Mesothelial cell of epicardium (in vitro differentiated cells): ENCODE measurements at places on chromosomes 16 and 17.

DNA sequence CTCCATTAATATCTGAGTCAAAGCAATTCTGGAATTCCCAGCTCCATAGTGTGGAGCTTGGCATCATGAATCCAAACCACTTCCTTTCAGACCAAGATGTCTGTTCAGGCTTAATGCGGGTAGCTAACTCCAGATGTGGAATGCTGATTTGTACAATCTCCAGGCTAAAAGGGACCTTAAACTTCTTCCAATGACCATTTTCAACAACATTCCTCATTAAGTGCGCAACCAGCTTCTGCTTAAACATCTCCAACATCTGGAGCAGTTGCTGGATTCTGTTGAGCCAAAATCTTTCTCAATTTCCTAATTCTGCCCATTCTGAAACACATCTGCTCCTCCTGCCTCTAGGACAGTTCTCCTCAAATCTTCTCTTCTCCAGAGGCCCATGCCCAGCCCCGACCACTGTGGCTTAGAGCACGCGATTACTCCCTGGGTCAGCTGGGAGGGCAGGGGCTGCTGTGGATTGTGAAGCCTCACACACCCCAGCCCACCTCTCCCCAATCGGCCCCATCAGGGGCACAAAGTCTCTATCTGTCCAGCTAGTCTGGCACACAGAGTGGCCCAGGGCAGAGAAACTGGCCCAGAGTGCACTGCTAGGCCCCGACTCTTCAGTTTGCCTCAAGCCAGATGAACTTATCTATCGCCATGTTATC lies 36.2 kb downstream of the ASPA start:
- no peak for DNase-seq
- no peak overlapping the region for H3K4me3 ChIP-seq
- peaks cover 8% of the 10 kb centered on the region for H3K4me1 ChIP-seq
- H3K36me3 ChIP-seq: no peaks in the 10 kb centered on the region

DNA sequence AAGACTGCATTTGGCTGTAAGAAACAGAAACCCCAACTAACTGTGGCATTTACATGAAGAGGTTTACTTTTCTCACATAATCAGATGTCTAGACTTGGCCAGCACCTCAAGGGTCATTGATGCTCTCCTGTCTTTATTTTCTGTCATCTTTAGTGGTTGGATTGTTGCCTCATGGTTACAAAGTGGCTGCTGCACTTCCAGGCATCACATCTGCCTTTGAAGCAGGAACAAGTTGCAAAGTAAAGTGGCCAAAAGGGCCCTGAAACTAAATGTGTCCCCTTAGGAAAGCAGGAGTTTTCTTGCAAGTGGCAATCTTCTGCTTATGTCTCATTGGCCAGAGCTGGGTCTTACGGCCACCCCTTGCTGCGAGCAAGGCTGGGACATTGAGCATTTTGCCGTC lies 26.5 kb upstream of the STH start:
- no peaks in the 10 kb centered on the region for H3K4me1 ChIP-seq
- H3K36me3 ChIP-seq: no peaks in the 10 kb centered on the region
- peaks cover 16% of the 10 kb centered on the region for H3K27me3 ChIP-seq
- H3K27ac ChIP-seq: no peak overlapping the region
- no peak for DNase-seq

- DNase-seq: no peak
- no peak overlapping the region for H3K4me3 ChIP-seq
- no peaks in the 10 kb centered on the region for H3K36me3 ChIP-seq
- H3K27ac ChIP-seq: no peak overlapping the region
- H3K4me1 ChIP-seq: peaks cover 36% of the 10 kb centered on the region
- no peaks in the 10 kb centered on the region for H3K27me3 ChIP-seq
Observed at GRCh38 chr16:77868478-77868877, 80.1 kb downstream of the VAT1L start.

- no peak overlapping the region for H3K4me3 ChIP-seq
- H3K27ac ChIP-seq: no peak overlapping the region
- H3K4me1 ChIP-seq: no peaks in the 10 kb centered on the region
- DNase-seq: no peak
Observed at GRCh38 chr17:71208111-71208704, 912.6 kb upstream of the SOX9 start.

DNA sequence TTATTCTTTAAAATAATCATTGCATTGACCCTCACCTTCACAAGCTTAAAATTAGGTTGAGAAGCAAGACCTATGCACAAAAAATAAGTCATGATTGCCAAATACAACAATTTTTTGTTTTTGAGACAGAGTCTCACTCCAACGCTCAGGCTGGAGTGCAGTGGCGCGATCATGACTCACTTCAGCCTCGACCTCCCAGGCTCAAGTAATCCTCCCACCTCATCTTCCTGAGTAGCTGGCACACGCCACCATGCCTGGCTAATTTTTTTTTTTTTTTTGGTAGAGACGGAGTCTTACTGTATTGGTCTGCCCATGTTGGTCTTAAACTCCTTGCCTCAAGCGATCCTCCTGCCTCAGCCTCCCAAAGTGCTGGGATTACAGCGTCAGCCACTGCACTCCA lies 24.2 kb downstream of the ZNF652 start:
- H3K27me3 ChIP-seq: no peaks in the 10 kb centered on the region
- no peak overlapping the region for H3K4me3 ChIP-seq
- peaks cover 18% of the 10 kb centered on the region for H3K4me1 ChIP-seq
- no peak for DNase-seq

- H3K27me3 ChIP-seq: no peaks in the 10 kb centered on the region
- H3K27ac ChIP-seq: no peak overlapping the region
- no peak overlapping the region for H3K4me3 ChIP-seq
Observed at GRCh38 chr16:30934827-30935557, 11.6 kb downstream of the FBXL19 start.

GRCh38 chr16:84650062-84650991 lies 2.0 kb downstream of the KLHL36 start:
- peak overlapping the region; percentile 35 for H3K27ac ChIP-seq
- no peak for DNase-seq
- H3K4me3 ChIP-seq: peak overlapping the region; percentile 54
- H3K27me3 ChIP-seq: no peaks in the 10 kb centered on the region
- peaks cover 22% of the 10 kb centered on the region for H3K4me1 ChIP-seq

DNA sequence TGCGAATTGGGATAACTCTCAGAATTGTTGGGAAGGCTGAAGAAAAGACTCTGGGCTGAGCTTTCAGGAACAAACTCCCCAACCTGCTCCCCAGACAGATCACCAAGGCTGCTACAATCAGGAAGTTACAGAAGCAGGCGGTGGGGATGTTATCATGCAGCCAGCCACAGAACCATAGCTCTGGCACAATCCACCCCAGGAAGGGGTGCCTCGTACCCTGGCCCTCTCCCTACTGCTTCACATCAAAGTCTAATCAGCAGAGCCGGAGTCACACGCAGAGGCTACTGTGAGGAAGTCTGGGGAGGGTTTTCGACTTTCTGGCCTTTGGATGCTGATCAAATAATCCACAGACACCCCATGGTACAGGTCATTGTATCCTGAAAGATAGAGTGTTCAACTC lies 86.8 kb downstream of the NTN1 start:
- no peak overlapping the region for H3K27ac ChIP-seq
- no peaks in the 10 kb centered on the region for H3K36me3 ChIP-seq
- H3K4me3 ChIP-seq: no peak overlapping the region
- peaks cover 13% of the 10 kb centered on the region for H3K4me1 ChIP-seq
- no peak for DNase-seq
- peaks cover 12% of the 10 kb centered on the region for H3K27me3 ChIP-seq
